Epithelial cell of alveolus of lung (primary cell): ENCODE measurements at places on chromosomes 12 and 14. TPM values are rescaled to one million over a fixed set of nuclear protein-coding genes. Genes with fewer than 3 reads are reported as not detected.

Gene FOXA1
- total RNA-seq, result 2.1 and 2.7 TPM in 2 replicates

Gene RCOR1
- 11.6 and 13.1 TPM in 2 replicates for total RNA-seq

Gene LRP6
- 11.6 and 18.5 TPM in 2 replicates for total RNA-seq

Gene ARHGAP9
- total RNA-seq, result 0.26 and 2.2 TPM in 2 replicates

Gene KLRC4
- not detected in 2 replicates for total RNA-seq

Gene CCDC88C
- 0.72 and 0.78 TPM in 2 replicates for total RNA-seq

Gene KRT80
- total RNA-seq, result 0.64 and 0.91 TPM in 2 replicates

Gene NXPH4
- 3.4 and 7.5 TPM in 2 replicates for total RNA-seq

Gene C12orf42
- total RNA-seq, result not detected in 2 replicates

Gene GLIPR1L1
- not detected in 2 replicates for total RNA-seq

Gene MTERF2
- 3.2 and 7.8 TPM in 2 replicates for total RNA-seq

Gene KLRF1
- total RNA-seq, result not detected in 2 replicates

Gene HAL
- 0.48 TPM in 1 of 2 replicates, not detected in the other for total RNA-seq

Gene AMHR2
- not detected in 2 replicates for total RNA-seq

Gene LGMN
- total RNA-seq, result 30.3 and 33.2 TPM in 2 replicates

Gene MYF6
- total RNA-seq, result under 0.01 and 0.80 TPM in 2 replicates

Gene SERPINA3
- total RNA-seq, result 29.4 and 66.7 TPM in 2 replicates

Gene POTEG
- total RNA-seq, result not detected in 2 replicates

Gene PPP1R1A
- total RNA-seq, result not detected in 2 replicates

Gene TRPV4
- 1.2 and 8.7 TPM in 2 replicates for total RNA-seq

Gene PLEKHG7
- 0.13 TPM in 1 of 2 replicates, not detected in the other for total RNA-seq

Gene CPNE6
- not detected in 2 replicates for total RNA-seq

Gene PZP
- total RNA-seq, result under 0.01 TPM in 1 of 2 replicates, not detected in the other

Gene SLC17A8
- not detected in 2 replicates for total RNA-seq

Gene ASB2
- total RNA-seq, result 0.13 TPM in 1 of 2 replicates, not detected in the other

Gene SLC39A2
- 0.32 TPM in 1 of 2 replicates, not detected in the other for total RNA-seq

Gene AP1G2
- 10.1 and 14.6 TPM in 2 replicates for total RNA-seq

Gene ASCL1
- not detected in 2 replicates for total RNA-seq

Gene REM2
- 0.32 and 0.39 TPM in 2 replicates for total RNA-seq

Gene GZMH
- total RNA-seq, result not detected in 2 replicates

Gene GALC
- 14.5 and 29.9 TPM in 2 replicates for total RNA-seq

Gene ANO2
- under 0.01 TPM in 1 of 2 replicates, not detected in the other for total RNA-seq
